ENCODE measurements at places on chromosomes 5 and 9.

DNA sequence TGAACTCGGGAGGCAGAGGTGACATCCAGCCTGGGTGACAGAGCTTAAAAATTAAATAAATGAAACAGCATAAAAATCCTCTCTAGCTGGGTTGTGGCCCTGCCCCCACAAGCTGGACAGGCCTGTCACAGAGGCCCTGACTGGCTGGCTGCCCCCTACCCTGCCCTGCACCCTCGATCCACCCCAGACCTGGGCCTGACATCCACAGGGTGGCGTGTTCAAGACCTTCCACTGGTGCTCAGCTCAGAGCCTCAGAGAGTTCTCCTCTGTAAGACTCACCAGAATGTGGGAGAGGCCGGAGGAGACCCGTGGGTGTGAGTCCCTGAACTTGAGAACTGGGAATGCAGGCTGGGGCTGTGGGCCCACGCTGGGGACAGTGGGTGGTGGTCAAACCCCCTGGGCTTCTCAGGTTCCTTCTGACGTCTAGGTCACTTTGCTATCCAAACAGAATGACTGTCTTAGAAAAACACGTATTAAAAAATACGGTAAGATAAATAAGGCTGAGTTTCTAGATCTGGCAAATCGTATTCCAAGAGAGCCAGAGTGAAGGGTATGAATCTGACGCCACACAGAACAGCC lies 9.7 kb upstream of the WDR38 start:
- no peak for DNase-seq

DNA sequence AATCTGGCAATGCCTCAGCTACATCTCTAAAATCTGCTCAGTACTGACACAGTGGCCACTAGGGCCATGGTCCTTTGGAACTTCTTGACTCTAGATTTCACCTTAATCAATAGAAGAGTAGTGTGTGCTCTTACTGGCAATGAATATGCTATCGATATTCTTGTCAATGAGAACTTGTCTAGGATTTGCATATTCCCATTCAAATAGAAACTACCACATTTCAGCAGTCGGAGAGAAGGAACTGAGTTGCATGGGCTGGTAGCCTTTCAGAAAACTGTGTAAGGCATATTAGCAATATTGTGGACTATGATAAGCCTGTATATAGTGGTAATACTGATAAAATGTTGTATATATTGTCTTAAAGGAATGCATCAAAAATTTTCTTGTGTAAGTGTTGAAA lies 45.3 kb upstream of the NAA35 start:
- no peak for DNase-seq

- no peak for DNase-seq
Observed at GRCh38 chr5:4862500-4862899, 277.6 kb upstream of the ADAMTS16 start.

- no peak for DNase-seq
Observed at GRCh38 chr5:79975422-79975821, 15.6 kb downstream of the MTX3 start.

GRCh38 chr5:72402959-72403628 lies 82.9 kb downstream of the PTCD2 start:
- DNase-seq = no peak

DNA sequence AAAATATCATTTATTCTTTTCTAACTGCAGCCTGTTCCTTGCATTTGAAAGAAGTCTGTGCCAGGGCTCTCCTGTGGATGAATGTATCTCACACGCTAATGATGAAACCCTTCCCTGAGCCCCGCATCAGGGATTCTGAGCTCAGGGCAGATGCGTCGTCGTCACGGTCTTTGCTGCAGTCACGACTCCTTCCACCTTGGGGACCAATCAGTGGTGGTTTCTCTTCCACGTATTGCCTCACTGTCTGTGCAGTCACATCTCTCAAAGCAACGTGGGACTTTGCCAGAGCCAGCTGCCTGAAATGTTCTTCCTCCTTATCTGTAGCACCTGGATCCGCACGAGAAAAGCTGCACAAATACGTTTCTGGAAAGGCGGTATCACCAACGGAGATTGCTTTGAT lies 13.9 kb upstream of the UBE2QL1 start:
- no peak for DNase-seq

DNA sequence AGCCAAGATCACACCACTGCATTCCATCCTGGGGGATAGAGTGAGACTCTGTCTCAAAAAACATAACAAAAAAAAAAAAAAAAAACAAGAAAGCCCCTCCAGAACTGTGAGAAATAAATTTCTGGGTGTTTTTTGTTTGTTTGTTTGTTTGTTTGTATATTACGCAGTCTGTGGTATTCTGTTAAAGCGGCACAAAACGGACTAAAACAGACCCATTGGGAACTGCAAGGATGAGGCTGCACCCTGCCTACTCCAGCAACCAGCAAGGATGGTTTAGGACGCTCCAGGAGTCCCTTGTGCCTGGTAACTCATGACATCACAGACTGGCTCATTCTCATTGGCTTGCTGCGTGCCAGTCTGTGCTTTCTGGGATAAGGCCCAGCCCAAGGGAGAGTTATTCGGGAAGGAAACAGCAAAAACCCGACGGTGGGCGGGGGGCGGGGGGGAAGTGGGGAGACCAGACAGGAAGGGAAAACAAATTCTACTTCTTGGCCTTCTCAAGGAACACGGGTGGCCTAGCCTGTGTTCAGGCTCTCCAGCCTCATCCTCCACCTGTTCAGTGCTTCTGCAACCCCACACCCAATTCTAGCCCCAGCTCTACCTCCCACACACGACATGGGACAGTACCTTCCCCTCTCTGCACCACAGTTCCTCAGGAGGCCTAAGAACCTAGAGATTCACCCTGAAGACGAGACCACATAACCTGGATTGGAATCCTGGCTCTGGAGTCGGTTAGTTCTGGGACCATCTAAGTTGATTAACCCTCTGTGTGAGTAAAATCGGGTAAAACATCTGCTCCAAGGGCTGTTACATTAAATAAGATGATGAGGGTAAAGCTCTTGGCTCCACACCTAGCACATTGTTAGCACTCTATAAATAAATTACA lies 2.8 kb downstream of the CD74 start:
- peak; percentile 63 for DNase-seq

DNA sequence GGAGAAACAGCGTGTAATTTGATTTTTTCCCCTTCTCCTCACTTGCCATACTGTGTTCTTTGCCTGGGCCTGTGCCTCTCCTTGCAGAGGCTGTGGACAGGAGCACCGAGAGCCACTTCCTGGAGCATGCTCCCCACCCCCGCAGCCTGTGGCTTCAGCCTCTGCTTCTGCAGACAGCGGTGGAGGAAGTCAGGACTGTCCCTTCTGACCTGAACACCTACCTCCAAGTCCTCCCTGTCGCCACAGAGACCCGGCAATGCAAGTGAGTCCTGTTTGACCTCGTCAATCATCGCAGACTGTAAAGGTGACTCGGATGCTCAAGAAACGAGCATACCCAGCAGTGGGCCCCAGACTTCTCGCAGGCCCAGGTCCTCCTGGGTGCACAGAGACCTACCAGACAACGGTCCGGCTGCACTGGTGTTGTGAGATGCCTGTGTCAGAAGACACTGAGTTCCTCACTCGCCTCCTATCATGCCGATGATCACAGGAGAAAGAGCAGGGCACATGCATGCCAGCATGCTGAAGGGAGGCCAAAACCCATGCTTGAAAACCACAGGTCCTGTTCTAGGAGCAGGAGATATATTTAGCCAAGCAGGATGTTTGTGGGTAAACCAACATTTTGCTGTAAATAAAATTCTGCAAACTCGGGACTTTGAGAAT lies 198.8 kb downstream of the AUH start:
- DNase-seq = no peak

DNA sequence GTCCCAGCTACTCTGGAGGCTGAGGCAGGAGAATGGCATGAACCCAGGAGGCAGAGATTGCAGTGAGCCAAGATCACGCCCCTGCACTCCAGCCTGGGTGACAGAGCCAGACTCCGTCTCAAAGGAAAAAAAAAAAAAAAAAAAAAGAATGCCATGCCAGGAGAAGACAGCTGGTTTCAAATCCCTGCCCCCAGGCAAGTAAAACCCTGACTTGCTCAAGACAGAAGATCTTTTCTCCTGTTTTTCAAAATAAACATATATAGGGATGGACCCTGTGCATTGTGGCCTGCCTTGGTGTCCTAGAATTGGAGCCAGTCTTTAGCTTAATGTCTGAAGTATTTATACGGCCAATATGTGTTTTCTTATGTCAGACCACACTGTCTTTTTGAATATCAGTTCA lies 177.1 kb downstream of the NR3C1 start:
- no peak for DNase-seq

DNA sequence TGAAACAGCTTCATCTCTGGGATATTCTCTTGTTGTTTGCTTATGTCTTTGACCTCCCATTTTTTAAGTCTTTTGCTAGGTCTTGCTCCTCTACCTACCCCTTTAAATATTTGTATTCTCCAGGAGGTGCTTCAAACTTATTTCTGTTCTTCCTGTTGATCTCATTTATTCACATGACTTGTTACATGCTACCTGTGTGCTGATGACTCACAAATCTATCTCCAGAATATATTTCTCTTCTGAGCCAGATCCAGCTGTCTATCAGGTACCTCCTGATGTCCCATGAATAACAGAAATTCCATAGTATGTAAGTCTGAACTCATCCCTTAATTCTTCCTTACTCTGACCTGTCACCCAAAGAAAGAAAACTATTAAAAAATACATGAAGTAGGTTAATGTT lies 11.0 kb downstream of the NIPBL start:
- no peak for DNase-seq

DNA sequence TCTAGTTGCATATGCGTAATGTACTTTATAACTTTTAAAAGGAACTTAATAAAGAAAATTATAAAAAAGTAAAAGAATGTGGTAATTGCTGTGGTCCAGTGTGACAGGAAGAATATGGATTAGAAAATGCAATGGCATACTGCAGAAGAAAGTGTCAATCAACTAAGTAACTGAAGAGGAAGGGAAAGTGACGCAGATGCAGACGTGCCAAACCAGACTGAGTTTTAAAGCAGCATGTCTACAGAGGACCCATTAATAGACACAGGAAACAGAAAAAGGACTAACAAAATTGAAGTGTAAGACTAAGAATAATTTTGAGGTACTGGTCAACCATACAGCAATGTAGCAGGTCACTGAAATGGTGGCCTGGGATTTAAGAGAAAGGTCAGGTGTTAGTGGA lies 73.3 kb downstream of the DPYSL3 start:
- DNase-seq = no peak

- DNase-seq = peak; percentile 60
Observed at GRCh38 chr5:68252673-68253623, 37.4 kb downstream of the PIK3R1 start.

DNA sequence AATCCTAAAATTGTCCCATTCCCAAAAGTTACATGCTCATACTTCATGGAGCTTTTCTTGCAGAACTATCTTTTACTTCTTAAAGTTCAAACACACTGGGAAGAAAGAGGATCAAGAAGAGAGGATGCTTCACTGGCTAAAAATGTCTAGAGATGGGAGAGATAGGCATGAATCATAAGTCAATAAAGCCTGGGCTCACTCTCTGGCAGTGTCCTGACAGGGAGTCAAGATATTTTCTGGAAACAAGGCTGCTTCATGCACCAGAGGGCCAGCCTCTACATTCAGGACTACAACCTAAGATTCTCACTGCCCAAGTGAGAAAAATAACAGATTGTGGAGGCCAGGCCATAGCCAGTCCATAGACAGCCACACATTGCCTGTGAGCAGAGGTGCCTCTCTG lies 1358.4 kb downstream of the EFNA5 start:
- DNase-seq = no peak

DNA sequence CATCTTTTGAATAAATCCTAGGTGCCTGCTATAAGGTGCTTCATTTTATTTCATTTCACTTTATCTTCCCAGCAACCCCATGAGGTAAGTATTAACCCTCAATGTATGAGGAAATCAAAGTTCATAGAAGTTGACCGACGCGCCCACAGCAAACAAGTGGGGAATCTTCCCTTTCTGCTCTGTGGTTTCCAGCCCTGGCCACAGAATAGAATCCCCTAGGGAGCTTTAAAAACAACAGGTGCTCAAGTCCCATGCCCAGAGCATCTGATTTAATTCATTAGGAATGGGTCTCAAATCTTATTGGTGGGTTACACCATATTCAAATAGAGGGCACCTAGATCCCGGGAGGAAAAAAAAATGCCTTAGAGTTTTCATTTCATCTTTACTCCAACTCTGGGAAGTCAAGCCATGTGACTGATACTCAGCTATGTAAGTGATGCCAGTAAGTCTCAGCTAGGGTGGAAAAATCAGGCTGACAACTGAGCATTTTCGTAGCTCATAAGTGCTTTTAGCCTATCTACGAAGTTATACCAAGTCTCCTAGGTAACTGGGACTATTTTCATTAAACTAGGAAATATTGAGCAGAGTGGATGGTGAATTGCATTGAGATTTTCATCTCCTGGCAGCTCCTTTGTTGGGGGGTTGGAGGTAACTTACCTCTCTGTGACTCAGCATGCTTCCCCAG lies 353.4 kb upstream of the SLC30A5 start:
- DNase-seq = no peak

DNA sequence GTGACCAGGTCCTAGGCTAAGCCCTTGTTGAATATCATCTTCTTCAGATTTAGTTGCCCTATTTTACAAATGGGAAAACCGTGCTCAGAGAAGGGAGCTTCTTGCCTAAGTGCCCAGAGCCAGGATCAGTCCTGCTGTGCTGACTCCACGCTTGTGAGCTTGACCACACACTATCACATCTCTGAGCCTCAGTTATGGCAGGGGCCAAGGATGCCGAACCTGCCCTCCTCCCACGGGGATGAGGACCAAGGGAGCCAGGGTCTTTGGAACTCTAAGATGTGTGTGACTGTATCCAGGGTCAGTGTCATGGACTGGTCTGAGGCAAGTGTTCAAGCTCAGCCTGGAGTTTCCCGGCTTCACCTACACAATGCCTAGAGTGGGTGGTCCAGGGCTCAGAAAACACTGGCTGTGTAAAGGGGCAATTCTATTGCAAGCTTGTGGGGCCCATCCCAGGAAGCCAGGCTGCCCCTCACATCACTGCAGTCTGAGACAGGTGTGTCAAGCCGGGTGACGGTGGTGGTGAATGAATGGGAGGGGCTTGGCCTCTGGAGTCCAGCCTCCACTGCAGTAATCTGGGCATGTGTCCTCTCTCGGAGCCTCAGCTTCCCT lies 235.7 kb downstream of the PBX3 start:
- no peak for DNase-seq

Measured in CD4-positive, alpha-beta T cell treated with Interleukin-2 at 100 ng/mL for 4 hours (primary cell).